ENCODE measurements at places on chromosomes 5 and 9. TPM values are rescaled to one million over a fixed set of nuclear protein-coding genes. Genes with fewer than 3 reads are reported as not detected.

The F2RL1 gene
- 88.1 TPM for total RNA-seq

The ISL1 gene
- not detected for total RNA-seq

The MYMK gene
- total RNA-seq: not detected

The PLPPR1 gene
- total RNA-seq: not detected

The SPINK4 gene
- not detected for total RNA-seq

The PCDHA12 gene
- total RNA-seq: not detected

The CCL27 gene
- 0.25 TPM for total RNA-seq

The UHRF2 gene
- total RNA-seq: 20.0 TPM

The ZFP2 gene
- total RNA-seq: 1.1 TPM

The PANK3 gene
- 26.9 TPM for total RNA-seq

The GRIN3A gene
- total RNA-seq: not detected

The KLF4 gene
- total RNA-seq: 21.7 TPM

The NMUR2 gene
- total RNA-seq: 0.16 TPM

The AMBP gene
- total RNA-seq: not detected

The GOLGA1 gene
- total RNA-seq: 9.0 TPM

The FGFR4 gene
- 15.8 TPM for total RNA-seq

The NEURL1B gene
- total RNA-seq: 0.51 TPM

The RGMB gene
- total RNA-seq: 41.4 TPM

The HSPB3 gene
- total RNA-seq: not detected

The SGCD gene
- total RNA-seq: 0.76 TPM

The PCDHGA2 gene
- 1.1 TPM for total RNA-seq
